ENCODE measurements at places on chromosomes 13 and 19.

GRCh38 chr13:113050734-113051431 is 54.7 kb upstream of the F7 start:
- no peak for DNase-seq

DNA sequence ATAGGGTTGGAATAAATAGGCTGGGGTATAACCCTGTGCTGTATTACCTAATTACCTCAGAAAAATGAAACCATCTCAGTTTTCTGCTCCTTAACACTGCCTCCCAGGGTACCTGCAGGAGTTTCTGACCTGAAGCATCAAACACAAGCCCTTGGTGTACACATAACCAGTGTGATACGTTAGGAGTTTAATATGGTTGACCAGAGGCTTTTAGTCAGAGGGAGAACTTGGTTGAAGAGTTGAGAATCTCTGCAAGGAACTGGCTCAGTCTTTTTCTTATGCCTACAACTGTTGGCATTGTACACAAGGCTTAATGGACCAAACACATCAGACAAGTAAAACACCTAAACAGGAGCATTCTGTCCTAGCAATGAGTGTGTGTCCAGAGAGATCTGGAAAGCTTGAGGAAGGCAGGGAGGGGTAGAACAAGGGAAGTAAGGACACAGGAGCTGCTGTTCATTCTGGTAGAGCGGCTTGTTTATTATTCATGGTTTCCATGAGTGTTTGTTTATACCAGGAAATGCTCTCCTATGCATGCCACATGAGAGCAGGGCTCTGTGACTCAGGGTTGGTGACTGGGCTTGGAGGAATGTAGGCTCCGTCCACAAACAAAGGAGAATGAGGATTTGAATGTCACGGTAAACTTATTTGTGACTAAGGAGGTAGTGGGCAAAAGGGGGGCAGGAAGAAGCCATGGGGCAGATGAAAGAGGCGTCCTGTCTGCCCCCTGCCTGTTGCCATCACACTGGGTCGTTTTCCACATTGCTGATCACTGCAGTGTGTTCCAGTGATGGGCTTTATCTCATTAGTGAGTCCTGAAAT is 11.9 kb upstream of the SPATA13 start:
- DNase-seq = no peak

- DNase-seq = no peak
These were observed 57.8 kb downstream of the SPATA13 start for GRCh38 chr13:24218338-24218737.

- no peak for DNase-seq
These were observed 1.7 kb downstream of the DENND1C start for GRCh38 chr19:6479836-6480398.

- no peak for DNase-seq
These were observed 39.2 kb upstream of the MIR17HG start for GRCh38 chr13:91308299-91308698.

DNA sequence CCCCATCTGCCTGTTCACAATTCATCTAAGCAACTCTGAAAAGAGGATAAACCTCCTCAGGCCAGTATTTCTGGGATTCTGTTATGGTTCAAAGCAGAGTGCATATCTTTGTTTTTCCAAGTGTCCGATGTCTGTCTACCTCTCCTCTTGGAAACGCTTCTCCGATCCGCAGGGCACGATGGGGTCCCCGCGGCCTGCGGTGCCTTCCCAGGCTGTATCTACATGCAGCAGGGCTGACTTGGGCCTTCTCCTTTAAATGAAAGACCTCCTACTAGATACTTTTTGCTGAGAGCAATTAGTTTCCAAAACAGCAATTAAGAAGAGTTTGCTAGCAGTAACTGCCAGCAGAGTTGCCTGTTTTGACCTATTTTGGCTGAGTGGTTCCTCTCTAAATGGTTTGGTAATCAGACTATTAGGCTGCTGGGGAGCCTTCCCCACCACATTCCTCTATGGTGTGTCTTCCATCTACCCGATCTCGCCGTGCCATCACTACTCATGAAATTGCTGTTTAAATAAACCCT is 23.5 kb downstream of the COL4A2 start:
- no peak for DNase-seq

- peak; percentile 78 for DNase-seq
These were observed 1.5 kb downstream of the RGCC start for GRCh38 chr13:41458761-41459431.

DNA sequence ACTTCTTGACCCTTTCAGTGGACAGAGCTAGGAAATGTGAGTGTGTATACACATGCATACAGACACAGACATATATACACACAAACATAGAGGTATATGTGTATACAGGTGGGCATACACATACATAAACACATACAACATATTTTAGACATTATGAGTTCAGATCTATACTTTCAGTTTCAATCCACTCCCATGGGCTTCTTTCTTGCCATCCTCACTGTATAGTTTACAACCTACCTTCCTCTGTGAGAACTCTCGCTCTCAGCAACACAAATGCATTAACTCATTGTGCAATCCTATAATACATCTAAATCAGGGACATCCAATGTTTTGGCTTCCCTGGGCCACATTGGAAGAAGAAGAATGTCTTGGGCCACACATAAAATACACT is 21.2 kb upstream of the SCEL start:
- DNase-seq = no peak

- no peak for DNase-seq
These were observed 75.4 kb upstream of the TNFSF11 start for GRCh38 chr13:42498521-42498920.

DNA sequence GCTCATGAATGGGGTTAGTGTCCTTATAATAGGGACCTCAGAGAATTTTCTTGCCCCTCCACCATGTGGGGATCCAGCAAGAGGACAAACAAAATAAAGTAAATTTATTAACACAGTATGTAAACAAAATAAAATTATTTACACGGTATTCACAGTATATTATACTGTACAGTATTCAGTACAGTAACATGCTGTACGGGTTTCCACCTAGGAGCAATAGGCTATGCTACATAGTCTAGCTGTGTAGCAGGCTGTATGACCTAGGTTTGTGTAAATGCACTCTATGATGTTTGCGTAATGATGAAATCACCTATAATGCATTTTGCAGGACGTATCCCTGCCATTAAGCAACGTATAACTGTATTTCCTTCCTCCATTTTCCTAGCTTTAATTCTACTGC is 11.8 kb upstream of the DIAPH3 start:
- no peak for DNase-seq

- no peak for DNase-seq
These were observed 1.1 kb downstream of the TPT1 start for GRCh38 chr13:45339867-45340266.

- DNase-seq = no peak
These were observed 6.6 kb downstream of the C19orf25 start for GRCh38 chr19:1472231-1473084.

- no peak for DNase-seq
These were observed 4.4 kb downstream of the CYP4F2 start for GRCh38 chr19:15893477-15893876.

DNA sequence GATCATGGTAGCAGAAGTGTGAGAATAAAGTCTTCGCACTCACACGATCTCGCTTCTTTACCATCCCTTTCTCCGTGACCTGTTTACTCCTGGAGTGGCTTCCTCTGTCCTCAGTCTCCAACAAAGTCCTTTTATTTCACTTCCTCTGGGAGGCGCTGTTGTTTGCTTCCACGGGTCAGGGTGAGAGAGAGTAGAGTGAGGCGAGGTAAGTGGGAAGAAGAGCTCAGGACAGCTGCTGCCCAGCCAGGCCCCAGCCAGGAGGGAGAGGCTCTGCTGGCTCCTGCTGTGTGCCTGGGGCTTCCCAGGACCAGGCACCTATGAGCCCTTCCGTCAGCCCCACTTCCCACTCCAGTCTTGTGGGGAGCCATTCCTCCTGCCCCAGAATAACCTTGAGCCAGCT is 242.1 kb downstream of the FGF9 start:
- DNase-seq = no peak

GRCh38 chr19:9847087-9847671 is 12.1 kb downstream of the PIN1 start:
- DNase-seq = no peak

GRCh38 chr19:3062165-3063105 is at the start of gene TLE5:
TLE5 (minus strand) TSS chr19:3062495; CDS start chr19:3062200, 295 bp downstream.
- DNase-seq = no peak

DNA sequence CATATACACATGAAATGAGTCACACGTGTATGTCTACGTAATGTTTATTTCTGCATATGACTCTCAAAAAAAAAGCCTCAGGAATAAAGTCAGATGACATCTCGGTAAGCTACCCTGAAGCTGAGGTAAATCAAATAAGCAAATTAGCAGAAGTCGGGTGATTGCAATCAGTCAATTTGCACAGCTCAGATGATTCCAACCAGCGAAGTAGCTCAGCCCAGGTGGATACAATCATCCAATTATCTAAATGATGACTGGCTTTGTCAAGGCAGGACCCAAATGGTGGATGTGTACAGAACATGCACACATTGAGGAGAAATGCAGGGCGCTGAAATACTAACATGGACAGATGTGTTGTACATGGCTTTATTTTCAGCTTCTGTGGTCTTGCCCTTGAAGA is 148.5 kb downstream of the ZNF486 start:
- no peak for DNase-seq

- no peak for DNase-seq
These were observed 21.2 kb upstream of the TOMM40 start for GRCh38 chr19:44869733-44870470.

DNA sequence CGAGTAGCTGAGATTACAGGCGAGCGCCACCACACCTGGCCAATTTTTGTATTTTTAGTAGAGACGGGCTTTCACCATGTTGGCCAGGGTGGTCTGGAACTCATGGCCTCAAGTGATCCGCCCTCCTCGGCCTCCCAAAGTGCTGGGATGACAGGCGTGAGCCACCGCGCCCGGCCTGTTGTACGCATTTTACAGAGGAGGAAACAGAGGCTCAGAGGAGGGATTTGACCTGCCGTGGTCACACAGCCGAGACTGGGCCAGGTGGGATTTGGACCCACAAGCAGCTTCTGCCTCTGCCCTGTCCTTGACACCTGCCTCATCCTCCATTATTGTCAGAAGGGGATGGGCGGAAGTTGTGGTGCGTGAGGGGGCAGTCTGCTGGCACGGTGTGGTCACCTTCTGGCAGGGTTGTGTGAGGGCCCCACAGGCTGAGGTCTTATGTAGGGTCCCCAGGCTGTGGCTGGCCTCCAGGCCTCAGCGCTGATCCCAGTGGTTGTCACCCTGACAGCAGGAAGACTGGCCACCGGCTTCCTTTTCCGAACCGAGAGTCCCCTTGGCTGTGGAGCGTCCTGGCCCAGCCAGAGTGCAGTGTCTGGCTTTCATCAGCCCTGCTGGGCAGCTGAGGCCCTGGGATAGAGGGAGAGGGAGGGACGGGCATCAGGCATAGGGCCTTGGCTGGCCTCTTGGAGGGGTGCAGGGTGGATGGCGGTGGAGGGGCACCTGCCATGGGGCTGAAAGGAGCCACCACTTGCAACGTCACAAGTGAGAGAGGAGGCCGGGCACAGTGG is 20.3 kb downstream of the NFIC start:
- DNase-seq = no peak

DNA sequence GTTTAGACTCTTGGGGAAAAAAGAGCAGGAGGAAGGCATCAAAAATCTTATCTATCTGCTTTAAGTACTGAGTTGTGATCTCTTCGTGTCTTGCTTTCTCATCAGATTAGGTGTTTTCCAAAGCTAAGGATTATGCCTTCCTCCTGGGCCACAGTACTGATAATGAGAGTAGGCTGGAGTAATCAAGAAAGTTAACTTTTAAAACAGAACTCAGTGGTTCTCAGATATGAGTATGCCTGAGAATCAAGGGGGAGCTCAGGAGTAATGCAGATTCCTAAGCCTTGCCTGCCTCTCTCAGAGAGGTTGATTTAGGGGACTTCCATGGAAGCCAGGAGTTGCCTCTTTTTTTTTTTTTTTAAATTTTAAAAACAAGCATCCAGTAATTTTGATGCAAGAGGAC is 23.5 kb downstream of the CDADC1 start:
- no peak for DNase-seq

Measured in thymus (tissue), 14 donors.